ENCODE measurements at places on chromosomes 13 and 19.

- DNase-seq: peak; percentile 42
These were observed 8.1 kb downstream of the STK11 start for GRCh38 chr19:1213391-1214286.

- DNase-seq: no peak
These were observed 7.2 kb downstream of the SLITRK5 start for GRCh38 chr13:87678372-87678752.

- peak; percentile 57 for DNase-seq
These were observed 30.0 kb downstream of the VAV1 start for GRCh38 chr19:6802336-6803035.

DNA sequence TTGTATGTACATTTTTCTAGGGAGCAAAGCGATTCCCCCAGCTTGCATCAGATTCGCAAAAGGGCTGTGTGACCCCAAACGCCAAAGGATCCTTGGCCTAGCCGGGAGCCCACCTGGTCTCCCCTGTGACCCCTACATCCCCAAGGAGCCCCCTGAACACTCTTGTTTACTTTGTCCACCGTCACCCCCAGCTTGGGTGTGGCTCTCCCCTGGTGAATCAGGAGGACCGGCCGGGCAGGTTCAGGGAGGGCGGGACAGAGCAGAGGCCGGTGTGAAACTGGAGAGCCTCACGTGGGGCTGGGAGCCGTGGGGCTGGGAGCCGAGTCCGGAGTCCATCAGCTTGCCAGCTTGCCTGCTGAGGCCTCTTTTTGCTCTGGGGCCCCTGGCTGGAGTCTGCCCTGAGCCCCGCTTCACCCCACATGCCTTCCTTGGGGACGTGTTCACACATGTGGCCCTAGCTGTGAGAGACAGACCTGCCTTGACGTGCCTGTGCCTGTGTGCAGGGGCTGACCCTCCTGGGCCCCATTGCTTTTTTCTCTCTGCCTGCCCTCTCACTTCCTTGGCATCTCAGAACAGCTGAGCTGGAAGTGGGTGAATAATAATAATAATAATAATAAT lies 2.0 kb downstream of the ITPKC start:
- DNase-seq: no peak

DNA sequence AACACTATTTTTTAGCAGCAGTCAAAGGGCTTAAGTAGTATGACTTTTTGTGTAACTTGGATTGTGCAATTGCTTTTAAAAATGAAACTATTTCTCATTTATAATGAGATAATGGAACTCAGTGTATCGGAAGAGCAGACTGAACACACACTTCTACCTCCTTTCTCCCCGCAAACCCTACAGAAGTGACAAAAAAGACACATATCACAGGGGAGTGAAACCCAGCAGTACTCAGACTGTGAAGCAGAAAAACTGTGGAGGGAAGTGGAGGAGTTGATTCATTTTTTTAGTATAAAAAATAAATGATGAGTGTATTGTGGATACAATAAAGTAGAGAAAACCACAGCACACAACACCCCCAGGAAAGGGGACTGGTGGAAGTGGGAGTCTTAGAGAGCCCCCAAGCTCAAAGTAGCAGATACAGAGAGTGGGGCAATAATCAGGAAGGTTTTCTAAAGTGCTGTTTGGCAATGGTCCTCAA lies 9.7 kb downstream of the LPAR6 start:
- peak; percentile 37 for DNase-seq

- DNase-seq: peak; percentile 35
These were observed 75.9 kb upstream of the DOCK9 start for GRCh38 chr13:99053636-99054233.

DNA sequence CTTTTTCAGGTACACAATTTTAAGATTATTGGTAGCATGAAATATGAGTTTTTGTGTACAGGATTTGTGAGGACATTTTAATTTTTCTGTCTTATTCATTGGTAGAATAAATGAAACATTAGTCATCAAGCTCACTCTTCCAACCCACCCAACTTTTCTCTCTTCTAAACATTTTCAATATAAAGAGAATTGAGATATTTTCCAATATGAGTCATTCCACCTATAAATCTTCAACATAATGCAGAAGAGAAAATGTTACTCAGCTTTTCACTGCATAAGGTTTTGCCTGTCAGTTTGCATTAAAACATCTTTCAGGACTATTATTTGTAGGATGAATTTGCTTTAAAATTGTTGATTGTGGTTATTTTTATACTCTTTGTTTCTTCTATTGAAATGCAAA lies 330.7 kb downstream of the PCDH20 start:
- no peak for DNase-seq

- no peak for DNase-seq
These were observed 567.5 kb downstream of the MYO16 start for GRCh38 chr13:109196948-109197347.

DNA sequence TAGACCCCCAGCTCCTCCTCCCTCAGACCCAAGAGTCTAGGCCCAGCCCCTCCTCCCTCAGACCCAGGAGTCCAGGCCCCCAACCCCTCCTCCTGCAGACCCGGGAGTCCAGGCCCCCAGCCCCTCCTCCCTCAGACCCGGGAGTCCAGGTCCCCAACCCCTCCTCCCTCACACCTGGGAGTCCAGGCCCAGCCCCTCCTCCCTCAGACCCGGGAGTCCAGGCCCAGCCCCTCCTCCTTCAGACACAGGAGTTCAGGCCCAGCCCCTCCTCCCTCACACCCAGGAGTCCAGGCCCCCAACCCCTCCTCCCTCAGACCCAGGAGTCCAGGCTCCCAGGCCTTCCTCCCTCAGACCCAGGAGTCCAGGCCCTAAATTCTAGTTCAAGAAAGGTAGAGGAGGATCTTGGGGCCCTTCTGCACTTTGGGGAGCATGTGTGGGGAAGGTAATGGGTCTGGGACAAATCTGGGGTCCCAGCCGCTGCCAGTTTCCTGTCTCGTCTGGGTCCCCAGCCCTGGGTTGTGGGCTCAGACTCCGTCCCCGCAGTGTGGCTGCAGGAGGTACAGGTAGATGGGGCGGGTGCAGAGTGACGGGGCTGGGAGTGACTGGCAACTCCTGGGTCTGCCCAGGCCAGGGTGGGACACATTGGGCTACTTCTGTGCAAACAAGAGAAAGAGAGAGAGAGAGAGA lies 3.2 kb upstream of the TMEM190 start:
- no peak for DNase-seq

- peak; percentile 71 for DNase-seq
These were observed 2.9 kb downstream of the WDR83 start for GRCh38 chr19:12669270-12670158.

GRCh38 chr19:34852669-34853068 lies 74.0 kb upstream of the ZNF30 start:
- DNase-seq: no peak

- DNase-seq: no peak
These were observed 46.8 kb downstream of the TSSK6 start for GRCh38 chr19:19468424-19469050.

GRCh38 chr13:90956031-90956430 lies 391.5 kb upstream of the MIR17HG start:
- no peak for DNase-seq

DNA sequence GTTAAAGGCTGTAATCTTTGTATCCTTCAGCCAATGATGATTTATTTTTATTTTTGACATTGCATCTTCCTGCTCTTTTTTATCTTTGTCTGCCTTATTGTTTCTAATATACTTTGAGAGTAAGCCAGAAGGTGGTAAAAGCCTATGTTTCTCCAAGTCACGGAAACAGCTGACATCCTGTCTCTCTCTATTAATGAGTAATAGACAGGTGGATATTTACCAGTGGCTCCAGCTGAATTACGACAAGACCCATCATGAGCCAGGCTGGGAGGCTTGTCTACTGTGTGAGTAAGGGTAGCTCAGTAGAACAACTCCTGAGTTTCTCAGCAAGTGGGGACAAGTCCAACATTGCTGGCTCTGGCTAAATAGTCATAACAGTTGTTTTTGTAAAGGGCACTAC lies 166.6 kb downstream of the NDFIP2 start:
- no peak for DNase-seq

DNA sequence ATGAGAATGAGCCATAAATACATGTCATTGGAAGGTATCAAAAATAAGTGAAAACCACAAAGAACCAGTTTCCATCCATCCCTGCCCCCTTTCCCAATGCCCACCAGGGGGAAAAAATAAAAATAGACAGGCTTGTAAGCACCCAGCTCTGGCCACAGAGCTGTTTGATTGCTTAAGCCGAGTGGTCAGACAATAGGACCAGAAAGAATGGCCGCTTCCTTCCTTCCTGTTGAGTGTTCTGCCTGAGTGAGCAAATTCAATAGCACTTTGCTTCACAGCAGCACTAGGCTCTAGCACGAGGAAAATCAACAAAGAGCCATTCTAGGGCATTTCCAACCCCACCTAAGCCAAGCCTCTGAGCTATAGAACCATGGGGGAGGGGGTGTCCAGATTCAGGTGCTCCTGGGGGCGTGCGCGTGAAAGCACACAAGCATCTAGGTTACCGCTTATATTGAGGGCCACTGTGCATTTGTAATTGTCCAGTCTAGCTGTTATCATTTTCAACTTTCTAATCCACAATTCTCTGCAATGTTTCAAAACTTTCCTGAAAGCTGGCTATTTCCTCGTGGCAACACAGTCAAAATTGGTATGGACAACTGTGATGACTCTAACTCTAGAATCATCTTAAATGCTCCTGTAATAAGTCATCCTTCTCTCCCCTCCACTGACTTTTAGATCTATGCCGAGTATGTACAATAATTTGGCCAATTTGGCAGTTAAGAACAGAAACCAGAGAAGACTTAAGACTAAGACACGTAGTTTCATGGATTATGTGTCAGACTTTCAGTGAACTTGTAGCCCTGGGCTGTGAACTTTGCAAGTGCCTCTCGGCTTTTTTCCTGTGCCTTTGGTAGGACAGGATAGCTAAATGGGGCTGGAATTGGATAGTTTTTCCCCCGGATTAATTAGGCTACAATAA lies 64.3 kb downstream of the SPRY2 start:
- no peak for DNase-seq

DNA sequence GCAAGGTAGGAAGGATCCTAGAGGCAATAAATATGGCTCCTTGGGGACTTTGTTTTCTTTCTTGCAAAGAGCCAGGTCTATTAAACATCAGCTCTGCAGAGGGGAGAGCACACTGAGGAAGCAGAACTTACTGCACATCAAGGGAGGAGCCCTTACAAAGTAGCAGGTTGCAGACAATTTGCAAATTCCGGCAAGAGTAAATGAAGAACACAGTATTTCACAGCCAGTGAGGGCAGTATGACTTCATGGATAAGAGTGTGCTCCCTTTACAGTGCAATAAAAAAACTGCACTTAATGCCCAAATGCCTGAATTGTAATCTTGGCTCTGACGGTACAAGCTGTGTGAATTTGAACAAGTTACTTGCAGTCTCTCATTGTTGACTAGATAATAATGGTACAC lies 75.5 kb downstream of the STARD13 start:
- DNase-seq: no peak

DNA sequence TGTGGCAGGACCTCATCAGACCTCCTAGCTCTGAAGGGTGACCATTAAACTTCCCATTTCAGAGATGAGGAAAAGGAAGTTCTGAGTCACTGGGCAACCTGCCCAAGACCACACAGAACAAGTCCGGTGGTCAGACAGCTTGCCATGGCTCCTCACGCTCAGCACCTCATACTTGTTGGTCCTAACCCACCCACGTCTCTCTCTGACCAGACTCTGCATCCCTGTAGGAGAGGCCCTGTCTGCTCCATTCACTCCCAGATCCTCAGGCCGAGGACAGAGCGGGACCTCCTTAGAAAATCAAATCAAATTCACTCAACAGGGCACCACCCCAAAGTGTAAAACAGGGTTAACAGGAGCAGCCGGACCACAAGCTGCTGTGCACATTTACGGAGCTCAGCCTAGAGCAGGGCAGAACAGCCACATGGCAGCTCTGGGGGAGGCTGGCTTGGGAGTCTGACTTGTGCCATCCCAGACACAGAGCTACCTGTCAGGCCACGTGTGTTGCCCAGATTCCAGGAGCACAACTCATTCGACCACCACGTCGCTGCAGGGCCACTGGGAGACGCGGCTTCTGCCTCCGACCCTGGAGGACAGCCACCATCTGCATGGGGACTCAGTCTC lies 1.7 kb downstream of the MIER2 start:
- no peak for DNase-seq

GRCh38 chr13:32917504-32917903 lies 98.7 kb upstream of the KL start:
- DNase-seq: no peak

DNA sequence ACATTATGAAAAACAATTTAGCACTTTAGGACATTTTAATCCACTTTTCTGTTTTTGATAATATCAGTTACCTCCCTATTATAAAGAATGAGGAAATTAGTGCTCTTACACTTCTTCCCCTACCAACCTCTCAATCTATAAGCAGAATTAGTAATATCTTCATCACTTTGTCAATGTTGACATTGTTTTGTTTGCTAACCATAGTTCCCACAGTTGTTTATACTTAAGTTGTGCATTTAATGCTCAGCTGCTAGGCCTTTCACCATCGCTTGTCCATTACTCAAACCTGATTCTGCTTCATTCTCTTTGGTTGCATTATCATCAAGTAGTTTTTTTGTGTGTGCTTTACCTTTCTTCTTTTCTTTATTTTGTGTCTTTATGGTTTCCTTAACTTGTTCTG lies 132.1 kb downstream of the CDK8 start:
- no peak for DNase-seq

DNA sequence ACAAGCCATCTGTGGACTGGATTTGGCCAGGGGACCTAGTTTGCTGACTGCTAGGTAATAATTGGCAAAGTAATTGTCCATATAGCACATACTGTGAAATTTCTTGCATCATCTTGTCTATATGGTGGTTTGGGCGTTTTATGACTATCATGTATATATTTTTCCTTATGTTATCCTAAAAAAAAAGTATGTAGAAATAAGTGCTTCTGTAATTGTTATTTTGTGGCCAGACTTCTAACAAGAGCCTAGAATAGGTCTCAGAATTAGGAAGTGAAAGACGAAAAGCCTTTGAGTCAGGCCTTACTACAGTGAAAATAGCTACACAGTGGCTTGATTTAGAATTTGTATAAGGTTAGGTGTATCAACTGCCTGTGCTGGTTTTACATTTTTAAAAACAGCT lies 4.2 kb downstream of the FNDC3A start:
- no peak for DNase-seq

DNA sequence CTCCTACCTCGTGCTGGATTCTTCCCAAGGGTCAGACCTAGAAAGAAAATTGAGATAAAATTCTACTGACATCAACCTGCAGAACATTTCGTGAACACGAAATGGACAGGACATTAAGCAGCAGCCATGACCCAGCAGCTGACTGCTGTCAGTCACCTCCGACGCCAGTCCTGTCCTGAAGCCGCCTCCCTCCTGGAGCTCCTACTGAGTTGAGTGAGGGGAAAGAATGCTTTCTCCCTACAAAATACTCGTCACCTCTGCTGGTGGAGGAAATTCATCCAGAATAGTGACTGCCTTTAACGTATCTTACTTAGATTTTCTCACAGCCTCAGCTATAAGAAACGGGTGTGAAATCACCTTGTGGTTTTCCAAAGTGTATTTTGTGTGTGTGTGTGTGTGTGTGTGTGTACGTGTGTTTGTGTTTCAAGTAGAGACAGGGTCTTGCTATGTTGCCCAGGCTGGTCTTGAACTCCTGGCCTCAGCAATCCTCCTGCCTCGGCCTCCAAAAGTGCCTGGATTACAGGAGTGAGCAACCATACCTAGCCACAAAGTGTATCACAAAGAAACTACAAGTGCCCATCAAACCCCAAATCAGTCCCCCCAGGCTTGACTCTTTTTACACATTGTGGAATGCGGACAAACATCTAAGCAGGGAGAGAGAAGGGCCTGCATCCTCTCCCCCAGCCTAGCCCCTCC lies 2.3 kb upstream of the C13orf42 start:
- DNase-seq: no peak

- DNase-seq: no peak
These were observed 2.8 kb upstream of the NUMBL start for GRCh38 chr19:40693150-40693788.

- no peak for DNase-seq
These were observed 132.0 kb downstream of the FOXO1 start for GRCh38 chr13:40534456-40534855.
